ENCODE measurements at places on chromosomes 7 and 10.

DNA sequence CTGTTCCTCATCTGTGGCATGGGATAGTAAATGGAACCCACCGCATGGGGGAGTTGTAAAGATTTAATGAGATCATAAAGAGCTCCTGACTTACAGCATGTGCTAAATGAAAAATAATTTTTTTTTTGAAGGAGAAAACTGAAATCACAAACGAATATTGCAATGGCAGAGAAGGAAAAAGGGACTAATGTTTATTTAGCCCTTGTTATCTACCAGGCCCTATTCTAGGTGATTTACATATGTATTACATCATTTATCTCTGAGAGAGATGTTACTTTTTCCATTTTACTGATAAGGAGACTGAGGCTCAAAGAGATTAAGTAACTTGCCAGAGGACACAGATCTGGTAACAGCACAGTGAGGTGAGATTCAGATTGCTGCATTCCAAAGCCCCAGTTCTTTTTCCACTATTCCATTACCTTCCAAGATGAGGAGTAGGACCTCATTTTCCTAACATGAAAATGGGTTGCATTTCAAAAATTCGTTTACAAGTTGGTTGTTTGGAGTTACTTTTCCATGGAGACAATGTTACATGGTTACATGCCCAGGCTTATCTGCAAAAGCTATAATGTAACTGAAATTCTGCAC lies 28.6 kb downstream of the VCL start:
- DNase-seq: no peak

- no peak for DNase-seq
Measured at GRCh38 chr10:71939861-71940474, 24.2 kb upstream of the CHST3 start.

DNA sequence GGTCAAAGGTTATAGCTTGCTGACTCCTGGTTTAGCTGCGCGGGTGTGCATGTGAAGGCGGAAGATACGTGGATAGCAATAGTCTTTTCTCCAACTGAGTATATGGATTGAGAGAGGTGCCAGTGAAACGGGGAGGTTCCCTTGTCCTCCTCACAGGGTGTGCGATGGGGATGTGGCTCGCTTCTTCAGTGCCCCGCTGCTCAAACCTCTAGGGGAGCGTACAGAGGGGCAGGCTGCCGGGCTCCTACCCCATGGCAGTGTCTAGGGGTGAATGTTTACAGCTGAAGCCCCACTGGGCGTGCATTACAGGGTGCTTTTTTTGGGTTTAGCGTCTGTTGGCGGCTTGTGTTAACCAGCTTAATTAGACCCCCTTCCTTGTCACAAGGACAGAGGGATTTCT lies 438.5 kb downstream of the CCSER2 start:
- DNase-seq: no peak

DNA sequence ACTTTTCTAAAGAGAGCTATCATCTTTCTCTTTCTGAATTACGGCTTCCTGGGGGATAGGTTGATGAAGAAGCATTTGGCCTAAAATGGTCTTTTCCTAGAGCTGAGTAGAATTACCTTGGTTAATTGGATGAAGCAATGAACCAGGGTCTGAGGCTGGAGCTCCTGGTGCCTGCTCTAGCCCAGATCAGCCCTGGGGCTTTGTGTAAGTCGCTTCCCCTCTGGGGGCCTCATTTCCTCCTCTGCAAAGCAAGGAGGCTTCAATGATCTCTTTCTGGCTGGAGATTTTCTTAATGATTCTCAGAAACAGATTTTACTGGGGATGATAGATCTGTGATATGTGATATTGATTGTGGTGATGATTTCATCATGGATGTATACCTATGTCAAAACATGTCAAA lies 3.5 kb upstream of the CPA2 start:
- DNase-seq: no peak

DNA sequence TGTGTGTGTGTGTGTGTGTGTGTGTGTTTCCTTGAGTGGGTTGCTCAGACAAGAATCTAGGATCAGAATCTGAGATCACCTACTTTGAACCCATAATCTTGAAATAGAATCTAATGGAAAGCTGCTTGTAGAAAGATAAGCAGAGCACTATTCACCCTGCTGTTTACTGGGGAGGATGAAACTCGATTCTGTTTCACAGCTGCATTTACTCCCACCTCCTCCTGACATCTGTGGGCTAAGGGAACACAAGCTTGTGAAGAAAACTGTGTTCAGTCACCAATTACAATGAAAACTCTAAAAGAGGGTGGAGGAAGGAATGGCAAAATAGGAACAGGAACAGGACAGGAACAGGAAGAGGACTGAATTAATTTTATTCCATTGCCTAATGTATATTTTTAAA lies 269.5 kb downstream of the TSPAN12 start:
- no peak for DNase-seq

DNA sequence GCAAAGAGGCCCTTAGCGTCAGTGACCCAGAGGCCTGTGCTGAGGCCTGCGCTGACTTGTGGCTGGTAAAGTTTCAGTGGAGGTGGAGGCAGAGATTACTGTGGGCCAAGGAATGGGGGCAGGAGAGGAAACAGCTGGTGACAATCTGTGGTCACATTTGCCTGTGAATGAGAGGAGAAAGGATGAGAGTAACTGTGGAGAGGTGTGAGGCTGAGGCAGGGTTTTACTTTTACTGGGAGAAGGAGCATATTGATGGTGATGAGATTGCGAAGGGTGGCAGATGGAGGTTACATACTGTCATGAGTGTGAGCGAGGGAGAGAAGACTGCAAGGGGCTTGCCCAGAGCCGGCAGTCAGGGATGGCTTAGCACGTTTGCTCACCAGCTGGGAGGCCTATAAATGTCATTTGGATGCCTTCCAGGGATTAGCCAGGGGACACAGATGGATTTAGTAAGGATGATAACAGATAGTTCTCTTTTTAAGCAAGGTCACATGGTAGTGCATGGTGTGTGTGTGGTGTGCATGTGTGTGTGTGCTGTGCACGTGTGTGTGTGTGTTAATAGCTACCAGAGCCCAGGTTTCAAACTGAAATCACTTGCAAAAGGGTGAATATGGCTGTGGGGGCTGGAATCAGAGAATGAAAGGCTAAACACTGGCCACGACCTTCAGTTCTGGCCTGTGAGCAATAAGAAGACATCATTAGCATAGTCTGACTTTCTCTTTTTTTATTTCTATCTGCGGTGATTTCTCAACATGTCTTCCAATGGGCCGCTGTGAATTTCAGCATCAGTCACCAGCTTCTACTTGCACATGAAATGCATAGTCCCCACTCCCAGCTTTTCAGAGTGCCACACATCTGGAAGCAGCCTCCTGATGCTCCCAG lies 291.5 kb upstream of the ZNF32 start:
- DNase-seq: no peak

DNA sequence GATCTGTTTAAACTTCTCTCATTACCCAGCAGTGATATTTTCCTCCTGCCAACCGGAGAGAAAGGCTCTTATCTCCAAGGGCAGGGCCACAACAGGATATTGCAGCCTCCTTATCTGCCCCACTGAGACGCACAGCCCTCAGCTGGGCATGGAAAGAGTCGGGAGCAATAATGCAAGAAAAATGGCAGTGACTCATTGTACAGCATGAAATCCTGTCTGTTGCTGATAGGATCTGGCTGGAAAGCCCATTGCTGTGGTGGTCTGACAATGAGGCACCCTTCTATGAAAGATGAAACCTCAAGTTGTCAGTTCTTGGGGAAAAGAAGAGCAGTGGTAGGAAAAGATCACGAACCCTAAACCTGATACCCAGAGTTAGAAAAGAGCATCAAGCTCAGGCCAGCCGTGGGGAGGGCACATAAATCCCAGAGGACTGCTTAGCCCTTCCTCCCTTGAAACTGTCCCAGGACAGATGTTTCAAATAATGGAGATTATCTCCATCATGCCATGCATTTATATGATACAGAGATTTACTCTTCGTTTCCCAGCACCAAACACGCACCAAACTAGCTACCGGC lies 47.0 kb upstream of the FIGNL1 start:
- DNase-seq: no peak

DNA sequence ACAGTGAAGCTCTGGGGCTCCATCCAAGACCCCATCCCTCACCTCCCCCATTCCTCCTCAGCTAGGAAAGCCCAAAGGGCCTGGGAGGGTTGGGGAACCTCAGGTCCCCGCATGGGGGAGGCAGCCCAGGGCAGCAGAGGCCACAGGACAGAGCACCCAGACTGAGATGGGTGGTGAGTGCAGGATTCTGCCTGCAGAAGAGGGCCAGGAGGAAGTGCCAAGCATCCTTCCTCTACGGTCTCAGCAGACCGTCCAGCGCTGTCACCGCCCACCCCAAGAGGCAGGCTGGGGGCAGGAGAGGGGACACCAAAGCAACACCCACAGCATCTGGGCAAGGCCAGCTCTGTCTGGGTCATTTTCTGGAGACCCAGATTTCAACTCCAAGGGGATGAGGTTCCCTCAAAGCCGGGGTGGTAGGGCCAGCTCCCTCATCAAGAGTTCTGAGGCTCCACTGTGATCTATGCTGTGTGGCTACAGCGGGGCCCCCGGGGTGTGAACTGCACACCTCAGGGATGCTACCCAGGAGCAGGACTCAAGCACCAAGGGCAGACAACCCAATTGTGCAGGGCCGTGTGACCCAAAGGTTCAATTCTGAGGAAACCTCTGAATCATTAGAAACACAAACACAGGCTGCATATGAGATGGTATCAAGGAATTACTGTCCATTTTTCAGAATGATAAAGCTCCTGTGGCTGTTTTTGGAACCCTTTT lies 46.8 kb downstream of the CAMK2B start:
- no peak for DNase-seq

- DNase-seq: no peak
Measured at GRCh38 chr7:53609185-53609584, 573.8 kb downstream of the POM121L12 start.

- no peak for DNase-seq
Measured at GRCh38 chr10:5937016-5937415, 40.3 kb downstream of the IL15RA start.

GRCh38 chr10:17231788-17232187 lies 3.7 kb downstream of the VIM start:
- no peak for DNase-seq

- DNase-seq: no peak
Measured at GRCh38 chr7:159115601-159116501, 28.8 kb downstream of the VIPR2 start.

DNA sequence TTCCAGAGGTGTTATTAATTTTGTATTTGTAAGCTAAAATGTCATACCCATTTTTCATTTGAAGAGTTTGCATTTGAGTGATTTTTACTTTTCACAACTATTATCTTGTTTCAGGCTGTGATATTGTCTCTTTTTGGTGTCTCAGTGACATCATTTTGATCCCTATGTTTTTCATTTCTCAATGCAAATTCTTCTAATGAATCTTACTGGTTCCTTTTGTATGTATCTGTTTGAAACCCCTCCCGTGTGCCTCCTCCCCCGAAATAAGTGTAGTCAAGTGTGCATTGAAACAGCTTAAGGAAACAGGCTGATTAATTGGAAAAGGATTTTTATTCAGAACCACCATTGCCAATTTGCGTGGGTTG lies 77.8 kb downstream of the SHH start:
- no peak for DNase-seq

DNA sequence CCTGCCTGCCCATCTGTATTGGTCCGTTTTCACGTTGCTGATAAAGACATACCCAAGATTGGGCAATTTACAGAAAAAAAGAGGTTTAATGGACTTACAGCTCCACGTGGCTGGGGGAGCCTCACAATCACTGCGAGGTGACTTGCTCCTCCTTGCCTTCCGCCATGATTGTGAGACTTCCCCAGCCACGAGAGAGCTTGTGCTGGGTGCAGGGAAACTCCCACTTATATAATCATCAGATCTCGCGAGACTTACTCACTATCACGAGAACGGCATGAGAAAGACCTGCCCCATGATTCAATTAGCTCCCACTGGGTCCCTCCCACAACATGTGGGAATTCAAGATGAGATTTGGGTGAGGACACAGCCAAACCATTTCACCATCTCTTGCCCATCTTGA lies 111.8 kb downstream of the MYL10 start:
- no peak for DNase-seq

DNA sequence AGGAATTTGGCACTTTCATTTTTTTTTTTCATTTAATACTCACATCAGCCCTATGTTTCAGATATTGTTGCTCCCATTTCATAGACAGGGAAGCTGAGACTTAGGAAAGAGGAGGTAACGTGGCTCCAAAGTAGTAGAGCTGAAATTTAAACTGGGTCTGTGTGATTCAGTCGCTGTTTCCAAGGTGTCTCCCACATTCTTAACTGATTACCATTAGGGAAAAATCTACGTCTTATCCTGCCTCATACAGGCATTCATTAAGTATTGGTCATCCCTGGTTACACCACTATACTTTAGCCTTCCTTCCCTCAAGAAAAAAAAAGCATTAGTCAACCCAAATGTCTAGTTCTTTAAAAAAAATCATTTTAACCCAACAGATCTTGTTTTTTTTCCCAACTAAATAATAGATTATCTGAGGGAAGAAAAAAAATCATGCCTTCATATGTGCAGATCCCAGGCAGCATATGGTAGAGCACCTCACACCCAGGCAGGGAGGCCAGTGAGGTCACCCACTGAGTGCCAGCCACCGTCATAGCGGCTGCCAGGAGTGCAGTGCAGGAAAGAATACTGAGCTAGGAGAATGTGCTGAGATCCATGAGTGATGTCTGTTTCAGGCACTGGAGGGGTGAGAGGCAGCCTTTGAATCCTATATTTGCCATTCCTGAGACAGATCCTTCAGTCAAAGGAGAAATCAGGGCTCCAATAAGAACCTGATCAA lies 59.0 kb upstream of the SORCS3 start:
- no peak for DNase-seq

GRCh38 chr7:1708596-1709251 lies 38.6 kb downstream of the ELFN1 start:
- no peak for DNase-seq

DNA sequence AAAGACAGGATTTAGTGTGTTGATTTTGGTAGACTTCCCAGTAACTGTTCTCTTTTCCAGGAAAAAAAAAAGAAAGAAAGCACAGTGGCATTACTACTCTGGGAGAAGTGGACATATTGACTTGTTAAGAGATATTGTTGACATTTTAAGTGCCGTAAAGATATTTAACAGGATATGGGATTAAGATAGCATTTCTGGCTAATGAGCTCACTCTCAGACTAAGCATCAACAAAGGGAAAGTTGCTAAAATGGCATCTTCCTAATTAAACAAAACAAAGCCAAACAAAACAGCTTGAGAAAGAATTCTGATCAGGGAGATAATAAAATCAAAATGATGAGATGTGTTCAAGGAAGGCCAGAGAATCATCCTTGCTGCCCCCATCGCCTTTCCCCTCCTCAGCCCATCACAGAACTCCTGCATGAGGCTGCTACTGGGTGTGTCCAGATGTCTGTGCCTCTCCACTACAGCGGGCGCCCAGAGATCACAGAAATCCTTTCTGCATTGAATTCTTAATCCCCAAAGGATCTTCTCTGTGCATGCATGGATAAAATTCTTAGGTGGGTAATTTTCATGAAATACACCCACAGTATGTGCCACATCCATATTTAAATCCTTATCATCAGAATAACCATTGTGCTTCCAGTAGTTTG lies 270.5 kb downstream of the POU6F2 start:
- DNase-seq: no peak

- no peak for DNase-seq
Measured at GRCh38 chr10:74282151-74282847, 131.3 kb downstream of the ADK start.

DNA sequence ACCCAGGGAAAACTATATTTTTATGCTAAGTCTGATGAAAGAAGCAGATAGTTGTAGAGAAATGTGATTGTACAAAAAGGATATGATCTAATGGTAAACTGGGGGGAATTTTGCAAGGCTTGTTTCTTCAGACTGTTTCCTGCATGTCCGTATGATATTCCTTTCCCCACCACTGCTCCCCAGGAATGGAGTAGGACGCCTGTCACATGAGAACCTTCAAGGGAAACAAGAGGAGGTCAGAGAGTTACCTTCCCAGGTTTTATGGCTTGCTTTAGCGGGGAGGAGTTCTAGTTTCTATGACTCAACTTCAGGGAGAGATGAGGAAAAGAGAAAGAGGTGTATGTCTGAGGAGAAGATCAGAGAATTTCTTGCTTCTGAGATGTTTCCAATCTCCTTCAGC lies 16.4 kb upstream of the ITPRID1 start:
- no peak for DNase-seq

All from iPS DF 6.9 (cell line).